Nucleus accumbens (tissue), 56 donors: ENCODE measurements at places on chromosomes 4 and X.

GRCh38 chr4:110361921-110362320, 114.0 kb upstream of the ENPEP start:
- DNase-seq: no peak

GRCh38 chr4:139042981-139043460, 27.4 kb downstream of the NOCT start:
- peak; percentile 37 for DNase-seq

GRCh38 chr4:133929531-133930239, 271.9 kb downstream of the PABPC4L start:
- DNase-seq: no peak

GRCh38 chr4:152417673-152418072, 118.2 kb downstream of the FBXW7 start:
- no peak for DNase-seq

GRCh38 chr4:79492148-79492547, 84.1 kb upstream of the GK2 start:
- DNase-seq: no peak

DNA sequence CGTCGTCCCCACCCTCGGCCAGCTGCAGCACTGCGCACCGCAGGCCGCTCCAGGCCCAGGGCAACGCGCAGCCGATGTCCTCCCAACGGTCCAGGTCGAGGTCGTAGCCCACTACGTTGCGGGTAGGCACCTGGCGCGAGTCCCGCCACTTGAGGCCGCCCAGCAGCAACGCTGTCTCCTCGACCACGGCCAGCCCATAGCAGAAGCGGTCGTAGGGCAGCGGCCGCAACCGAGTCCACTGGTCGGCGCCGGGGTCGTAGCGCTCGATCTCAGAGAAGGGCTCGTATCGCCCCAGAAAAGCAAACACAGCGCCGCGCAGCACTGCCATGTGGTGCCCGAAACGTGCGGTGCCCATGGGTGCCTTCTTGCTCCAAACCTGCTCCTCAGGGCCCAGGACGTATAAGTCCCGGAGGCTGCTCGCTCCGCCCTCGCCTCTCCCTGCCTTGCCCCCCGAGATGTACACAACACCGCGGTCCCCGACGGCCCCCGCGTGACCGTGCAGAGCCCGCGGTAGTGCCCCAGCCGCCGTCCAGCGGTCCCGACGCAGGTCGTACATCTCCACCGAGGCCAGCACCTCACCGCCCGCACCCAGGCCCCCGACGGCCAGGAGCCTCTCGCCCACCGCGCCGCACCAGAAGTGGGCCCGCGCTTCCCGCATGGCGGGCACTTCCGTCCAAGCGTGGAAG, 2.1 kb downstream of the KLHL34 start:
- no peak for DNase-seq

GRCh38 chrX:150324035-150324728, 38.9 kb upstream of the MAMLD1 start:
- DNase-seq: no peak

DNA sequence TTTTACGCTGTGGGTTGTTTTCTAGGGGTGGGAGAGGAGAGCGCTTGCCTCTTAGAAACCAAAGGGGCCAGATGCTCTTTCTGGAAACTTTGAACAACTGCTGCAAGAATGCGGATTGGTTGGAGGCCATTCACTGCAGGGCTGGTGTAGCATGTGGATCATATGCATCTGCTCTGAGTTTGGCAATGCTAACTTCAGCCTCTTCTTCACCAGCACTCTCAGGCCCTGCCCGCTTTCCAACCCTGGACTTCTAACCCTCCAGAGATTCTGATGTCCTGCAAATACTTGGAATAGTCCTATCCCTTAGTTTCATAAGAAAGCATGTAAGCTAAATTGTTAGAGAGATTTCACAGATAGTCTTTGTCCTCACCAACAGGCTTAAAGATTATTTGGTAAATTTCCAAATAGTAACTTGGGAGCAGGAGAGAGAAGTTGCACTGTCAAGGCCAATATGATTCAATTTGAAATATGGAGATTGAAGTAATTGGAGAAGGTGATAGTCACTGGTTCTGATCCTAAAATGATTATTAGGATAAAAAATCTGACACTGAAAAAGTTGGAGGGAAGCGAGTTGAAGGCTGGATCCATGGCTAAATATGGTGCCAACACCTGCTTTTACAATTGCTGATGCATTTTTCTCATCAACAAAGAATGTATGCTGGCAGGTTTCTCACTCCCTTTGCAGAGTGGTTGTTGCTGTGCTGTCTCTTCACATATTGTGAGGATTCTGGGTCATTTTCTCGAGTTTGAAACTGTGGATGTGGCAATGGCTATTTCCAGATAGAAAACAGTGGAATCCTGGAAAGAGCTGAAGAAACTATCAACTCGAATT, 210.4 kb downstream of the PTTG2 start:
- DNase-seq: no peak

GRCh38 chr4:168623484-168623883, 126.6 kb downstream of the PALLD start:
- DNase-seq: no peak

DNA sequence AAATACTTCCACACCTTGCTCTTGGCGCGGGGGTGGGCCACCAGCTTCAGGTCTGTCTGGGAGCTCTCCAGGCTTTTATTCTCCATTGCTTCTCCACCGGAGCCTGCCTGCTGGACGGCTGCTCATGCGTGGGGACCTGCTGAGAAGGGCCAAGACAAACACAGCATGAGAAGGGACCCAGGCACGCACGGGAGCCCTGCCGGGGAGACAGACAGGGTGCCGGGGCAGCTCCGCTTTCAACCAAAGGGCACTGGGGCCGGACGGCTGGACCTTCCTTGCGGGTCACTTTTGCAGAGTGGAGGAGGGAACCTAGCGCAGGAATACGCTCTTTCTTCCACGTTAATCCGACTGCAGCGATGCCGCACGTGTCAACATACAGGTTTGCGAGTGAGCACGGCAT, 10.1 kb downstream of the DHRSX start:
- no peak for DNase-seq

DNA sequence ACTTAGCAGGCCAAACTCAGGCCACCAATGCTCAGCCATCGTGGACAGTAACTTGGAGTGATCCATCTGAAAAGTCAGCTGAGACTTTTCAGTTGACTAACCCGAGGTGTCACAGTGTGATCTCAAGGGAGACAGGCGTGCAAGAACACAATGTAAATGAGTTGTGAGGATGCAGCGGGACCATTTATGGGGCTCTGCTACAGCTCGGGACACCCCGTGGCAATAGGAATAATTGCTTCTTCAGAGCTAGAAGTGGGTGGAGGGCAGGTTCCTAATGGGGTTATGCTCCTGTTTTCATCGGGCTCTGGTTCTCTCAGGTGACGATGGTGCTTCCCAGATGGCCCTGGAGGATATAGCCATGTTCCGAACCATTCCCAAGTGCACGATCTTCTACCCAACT, 27.3 kb downstream of the TKTL1 start:
- no peak for DNase-seq

GRCh38 chrX:1185561-1185960, 26.9 kb downstream of the CRLF2 start:
- no peak for DNase-seq

DNA sequence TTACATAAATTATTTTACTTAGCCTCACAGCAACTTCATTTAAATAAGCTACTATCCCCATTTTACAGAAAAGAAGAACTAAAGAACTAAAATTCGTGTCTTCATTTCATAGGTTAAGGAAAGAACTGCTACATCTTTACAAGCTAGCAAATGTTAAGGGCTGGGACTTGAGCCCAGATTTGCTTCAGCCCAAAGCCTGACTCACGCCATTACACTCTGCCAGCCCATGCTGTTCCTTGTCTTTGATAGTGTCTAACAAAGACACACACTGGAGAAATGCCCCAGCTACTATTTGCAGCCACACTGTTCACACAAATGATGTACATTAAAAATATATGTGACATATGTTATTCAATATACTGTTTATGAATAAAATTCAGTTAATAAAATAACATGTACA, 29.0 kb upstream of the ERVMER34-1 start:
- no peak for DNase-seq

- DNase-seq: no peak
These were observed 178.4 kb upstream of the GALNT7 start for GRCh38 chr4:172989984-172990820.

DNA sequence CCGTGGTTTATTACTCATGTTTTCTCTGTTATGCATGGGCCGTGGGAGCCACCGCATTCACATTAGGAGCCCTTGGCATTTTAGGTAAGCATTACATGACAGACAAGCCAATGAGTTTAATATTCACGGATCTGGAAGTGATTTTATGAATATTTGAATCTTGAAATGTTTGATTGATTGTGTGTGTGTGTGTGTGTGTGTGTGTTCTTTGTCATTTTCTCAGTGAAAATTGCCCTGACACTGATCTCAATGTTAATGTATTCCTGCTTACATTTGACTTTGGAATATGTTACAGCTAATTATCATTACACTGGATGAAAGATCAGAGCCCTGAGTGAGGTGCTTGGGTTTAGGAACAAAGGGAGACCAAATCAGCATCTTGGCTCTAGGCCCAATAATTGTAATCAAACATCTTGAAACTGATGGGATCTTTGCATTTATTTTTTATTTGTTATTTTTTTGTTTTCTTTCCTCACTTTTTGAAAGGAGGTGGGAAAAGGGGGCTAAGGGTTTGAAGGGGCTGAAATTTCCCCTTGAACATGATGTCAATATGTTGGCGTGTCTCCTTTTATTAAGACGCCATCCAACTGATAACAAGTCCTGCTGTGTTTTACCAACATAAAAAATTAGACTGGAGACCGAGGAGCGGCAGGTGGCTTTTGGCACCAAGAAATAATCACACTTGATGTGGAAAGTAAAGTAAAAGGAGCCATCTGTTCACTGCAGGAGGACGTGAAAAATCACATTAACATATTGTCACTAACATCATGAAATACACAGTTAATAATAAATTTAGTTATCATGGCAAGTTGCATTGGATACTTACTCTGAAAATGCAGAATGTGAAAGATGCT, 5.2 kb upstream of the GK2 start:
- DNase-seq: no peak

DNA sequence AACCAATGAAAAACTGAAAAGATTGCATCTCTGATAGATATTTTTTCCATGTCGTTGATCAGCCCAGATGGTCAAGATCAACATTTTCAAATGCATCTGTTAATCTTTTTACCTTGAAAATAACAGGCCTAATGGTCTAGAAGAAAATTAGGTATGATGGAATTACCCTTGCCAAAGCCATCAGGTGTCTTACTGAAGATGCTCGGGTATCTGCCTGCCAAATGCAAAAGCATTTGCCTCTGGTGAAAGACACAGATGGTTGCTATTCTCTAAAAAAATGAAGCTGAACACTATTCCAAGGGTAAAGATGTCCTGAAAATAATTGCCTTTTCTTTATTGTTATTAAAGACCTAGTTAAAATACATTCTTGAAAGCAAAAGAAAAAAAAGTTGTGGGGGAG, 126.0 kb downstream of the FNIP2 start:
- no peak for DNase-seq

DNA sequence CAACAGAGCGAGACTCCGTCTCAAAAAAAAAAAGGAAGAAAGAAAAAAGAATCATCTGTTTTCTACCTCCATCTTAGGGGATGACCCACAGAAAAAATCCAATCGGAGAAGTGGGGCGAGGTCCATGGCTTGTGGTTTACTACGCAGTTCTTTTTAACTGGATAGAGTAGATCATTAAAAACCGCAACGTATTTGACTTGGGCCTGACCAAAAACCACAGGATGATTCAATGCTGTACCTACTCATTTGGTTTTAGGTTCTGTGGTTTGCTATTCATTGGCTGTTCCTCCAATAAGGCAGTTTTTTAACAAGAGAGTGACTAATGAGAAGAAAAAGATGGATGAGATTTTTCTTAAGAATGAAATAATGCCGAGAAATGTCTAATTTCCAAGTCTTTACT, 83.7 kb downstream of the FREM3 start:
- DNase-seq: no peak

DNA sequence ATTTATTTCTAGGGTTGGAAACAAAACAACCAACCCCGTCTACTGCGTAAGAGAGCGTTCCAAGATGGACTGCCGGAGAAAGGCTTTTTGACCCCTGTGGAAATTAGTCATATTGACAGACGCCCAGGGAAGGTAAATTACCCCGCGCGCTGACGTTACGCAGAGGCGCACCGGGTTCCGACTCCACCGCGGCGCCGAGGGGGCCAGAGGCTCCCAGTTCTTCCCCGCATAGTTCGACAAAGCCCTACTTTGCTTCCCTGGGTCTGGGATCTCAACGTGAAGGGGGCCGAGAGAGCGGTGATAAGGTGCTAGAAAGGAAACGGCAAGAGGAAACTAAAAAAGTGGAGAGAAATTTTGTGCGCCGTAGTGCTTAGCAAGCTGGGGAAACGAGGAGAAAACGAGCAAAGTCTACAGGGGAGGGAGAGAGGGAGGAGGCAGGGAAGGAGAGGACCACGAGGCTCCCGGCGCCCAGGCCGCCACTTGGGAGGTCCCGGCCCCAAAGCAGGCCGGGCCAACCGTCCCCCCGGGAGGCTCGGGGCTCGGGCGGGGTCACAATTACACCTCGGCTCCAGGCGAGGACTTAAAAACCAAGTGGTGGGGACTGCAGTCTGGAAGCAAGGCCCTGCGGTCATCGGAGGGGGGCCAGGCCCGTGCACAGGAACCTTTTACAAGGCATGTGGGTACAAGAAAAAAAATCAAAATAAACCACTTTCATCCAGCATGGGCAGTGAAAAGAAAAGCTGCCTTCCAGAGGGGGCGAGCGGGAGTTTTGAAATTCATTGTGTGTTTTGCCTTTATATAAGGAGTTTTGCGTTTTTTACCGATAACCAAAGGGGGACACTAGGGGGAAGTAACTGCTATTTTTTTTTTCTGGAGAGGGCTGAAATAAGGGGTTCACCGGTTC, 13.2 kb downstream of the HAND2 start:
- DNase-seq: no peak

DNA sequence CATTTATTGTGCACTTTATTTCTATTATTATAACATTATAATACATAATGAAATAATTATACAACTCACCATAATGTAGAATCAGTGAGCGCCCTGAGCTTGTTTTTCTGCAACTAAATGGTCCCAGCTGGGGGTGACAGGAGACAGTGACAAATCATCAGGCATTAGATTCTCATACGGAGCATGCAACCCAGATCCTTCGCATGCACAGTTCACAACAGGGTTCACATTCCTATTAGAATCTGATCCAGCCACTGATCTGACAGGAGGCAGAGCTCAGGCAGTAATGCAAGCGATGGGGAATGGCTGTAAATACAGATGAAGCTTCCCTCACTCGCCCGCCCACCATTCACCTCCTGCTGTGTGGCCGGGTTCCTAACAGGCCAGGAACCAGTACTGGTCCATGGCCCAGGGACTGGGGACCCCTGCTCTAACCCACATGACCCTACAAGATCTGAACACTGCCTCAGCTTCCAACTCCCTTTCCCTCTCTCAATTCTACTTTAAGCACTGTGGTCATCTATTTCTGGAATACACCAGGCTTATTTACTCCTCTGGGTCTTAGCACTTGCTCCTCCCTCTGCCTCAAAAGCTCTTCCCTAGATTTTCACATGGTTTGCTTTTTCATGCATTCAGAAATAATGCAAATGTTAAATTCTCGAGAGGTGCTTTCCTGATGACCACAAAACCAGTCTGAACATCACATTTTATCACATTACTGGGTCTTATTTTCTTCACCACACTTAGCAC, 166.8 kb upstream of the HCCS start:
- no peak for DNase-seq
